ENCODE measurements at places on chromosomes 16 and 17. TPM values are rescaled to one million over a fixed set of nuclear protein-coding genes. Genes with fewer than 3 reads are reported as not detected.

GRCh38 chr16:28280881-28281836 is 11.2 kb upstream of the SBK1 start:
- H3K4me1 ChIP-seq: peaks cover 12% of the 10 kb centered on the region
- H3K27me3 ChIP-seq: no peaks in the 10 kb centered on the region
- no peaks in the 10 kb centered on the region for H3K36me3 ChIP-seq
- H3K4me3 ChIP-seq: no peak overlapping the region
- no peak for ATAC-seq

GRCh38 chr16:78258375-78259065 is 159.1 kb downstream of the WWOX start:
- ATAC-seq: no peak
- H3K4me1 ChIP-seq: no peaks in the 10 kb centered on the region
- H3K27ac ChIP-seq: no peak overlapping the region
- no peaks in the 10 kb centered on the region for H3K27me3 ChIP-seq

DNA sequence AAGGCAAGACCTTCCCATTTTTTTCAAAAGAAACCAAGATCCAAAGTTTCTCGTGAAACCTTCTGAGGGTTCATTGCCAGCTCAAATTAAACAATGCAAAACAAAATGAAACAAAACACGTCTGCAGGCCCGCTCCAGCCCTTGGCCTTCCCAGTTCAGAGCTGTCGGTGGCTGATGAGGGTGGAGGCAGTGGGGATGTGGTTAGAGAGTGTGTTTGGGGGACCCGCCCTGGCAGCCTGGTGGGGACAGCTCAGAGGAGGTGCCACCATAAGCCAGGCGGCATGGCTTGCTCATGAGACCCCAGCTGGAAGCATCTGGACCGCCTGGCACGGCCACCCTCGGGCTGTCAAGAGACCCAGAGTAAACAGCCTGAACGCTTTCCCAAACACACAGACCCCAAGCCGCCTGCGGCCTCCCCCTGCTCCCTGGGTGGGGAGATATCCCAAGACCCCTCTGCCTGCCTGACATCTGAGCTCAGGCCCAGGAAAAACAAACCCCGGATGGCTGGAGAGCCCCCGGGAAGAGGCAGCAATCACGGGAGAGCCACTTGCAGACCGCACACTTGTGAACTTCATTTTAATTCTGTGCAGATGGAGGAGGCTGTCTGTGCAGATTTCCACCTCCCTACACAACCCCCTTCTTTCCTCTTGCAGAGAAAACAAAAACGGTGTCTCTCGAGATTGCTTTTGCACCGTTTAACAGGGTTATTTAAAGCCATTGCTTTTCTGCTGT is 35.4 kb upstream of the LITAF start:
- peaks cover 32% of the 10 kb centered on the region for H3K4me1 ChIP-seq
- ATAC-seq: peak; percentile 43
- H3K36me3 ChIP-seq: no peaks in the 10 kb centered on the region
- H3K27me3 ChIP-seq: no peaks in the 10 kb centered on the region
- peak overlapping the region; percentile 88 for H3K27ac ChIP-seq
- peak overlapping the region; percentile 84 for H3K4me3 ChIP-seq

- no peaks in the 10 kb centered on the region for H3K27me3 ChIP-seq
- H3K4me3 ChIP-seq: peak overlapping the region; percentile 69
- H3K27ac ChIP-seq: peak overlapping the region; percentile 82
- H3K36me3 ChIP-seq: peaks cover 80% of the 10 kb centered on the region
- peak; percentile 46 for ATAC-seq
Measured at GRCh38 chr17:78112518-78113471, 15.8 kb downstream of the TMC6 start.

- no peak overlapping the region for H3K4me3 ChIP-seq
- no peaks in the 10 kb centered on the region for H3K4me1 ChIP-seq
- H3K27me3 ChIP-seq: no peaks in the 10 kb centered on the region
- H3K36me3 ChIP-seq: no peaks in the 10 kb centered on the region
Measured at GRCh38 chr16:85281181-85281580, 168.9 kb upstream of the CIBAR2 start.

DNA sequence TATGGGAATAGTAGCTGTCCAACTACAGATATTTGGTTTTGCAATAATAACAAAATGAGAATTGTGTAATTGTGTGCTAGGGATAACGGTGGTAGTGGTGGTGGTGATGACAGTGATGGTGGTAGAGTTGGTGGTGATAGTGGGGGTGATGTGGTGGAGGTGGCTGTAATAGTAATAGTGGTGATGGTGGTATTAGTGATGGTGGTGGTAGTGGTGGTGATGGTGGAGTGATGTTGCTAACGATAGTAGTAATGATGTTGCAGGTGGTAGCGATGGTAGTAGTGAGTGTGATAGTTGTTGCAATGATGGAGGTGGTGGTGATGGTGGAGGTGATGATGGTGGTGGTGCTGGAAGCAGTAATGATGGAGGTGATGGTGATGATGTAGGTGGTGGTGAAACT is 94.4 kb downstream of the HS3ST3B1 start:
- ATAC-seq: no peak
- H3K4me3 ChIP-seq: no peak overlapping the region
- no peaks in the 10 kb centered on the region for H3K4me1 ChIP-seq
- H3K27me3 ChIP-seq: no peaks in the 10 kb centered on the region
- no peaks in the 10 kb centered on the region for H3K36me3 ChIP-seq

GRCh38 chr17:640436-640835 is 74.2 kb downstream of the VPS53 start:
- peaks cover 10% of the 10 kb centered on the region for H3K4me1 ChIP-seq
- ATAC-seq: no peak
- no peaks in the 10 kb centered on the region for H3K27me3 ChIP-seq

DNA sequence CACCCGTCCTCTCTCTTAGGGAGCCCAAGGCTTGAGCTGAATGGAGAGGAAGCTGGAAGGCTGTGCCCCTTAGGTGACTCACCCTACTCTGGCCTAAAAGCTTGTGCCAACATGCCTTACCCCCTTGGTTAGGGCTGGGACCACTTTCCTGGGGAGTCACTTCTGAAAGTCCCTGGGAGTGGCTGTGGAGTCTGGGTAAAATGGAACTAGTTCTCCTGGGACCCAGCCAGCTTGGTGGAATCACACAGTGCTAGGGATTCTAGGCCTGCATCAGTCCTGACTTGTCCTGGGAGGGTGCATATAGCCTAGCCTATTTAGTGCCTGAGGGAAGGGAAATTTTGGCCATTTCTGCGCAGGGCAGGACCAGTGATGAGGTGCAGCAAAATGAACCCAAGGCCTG is 10.5 kb downstream of the MMP28 start:
- H3K4me1 ChIP-seq: no peaks in the 10 kb centered on the region
- H3K27ac ChIP-seq: no peak overlapping the region

DNA sequence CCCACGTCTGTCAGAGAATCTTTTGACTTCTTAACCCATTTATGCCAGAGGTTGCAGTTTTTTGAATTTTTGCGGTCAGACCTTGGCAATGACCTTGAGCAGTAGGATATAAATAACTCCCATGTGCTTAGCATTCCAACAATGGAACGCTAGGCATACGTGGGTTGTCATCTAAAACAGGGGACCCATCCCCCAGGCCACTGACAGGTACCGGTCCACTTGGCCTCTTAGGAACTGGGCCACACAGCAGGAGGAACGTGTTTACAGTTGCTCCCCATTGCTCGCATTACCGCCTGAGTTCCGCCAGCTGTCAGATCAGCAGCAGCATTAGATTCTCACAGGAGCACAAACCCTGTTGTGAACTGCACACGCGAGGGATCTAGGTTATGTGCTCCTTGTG is 76.8 kb upstream of the LGALS9 start:
- H3K27ac ChIP-seq: no peak overlapping the region
- peaks cover 10% of the 10 kb centered on the region for H3K4me1 ChIP-seq
- peaks cover 62% of the 10 kb centered on the region for H3K36me3 ChIP-seq
- no peaks in the 10 kb centered on the region for H3K27me3 ChIP-seq
- ATAC-seq: no peak

DNA sequence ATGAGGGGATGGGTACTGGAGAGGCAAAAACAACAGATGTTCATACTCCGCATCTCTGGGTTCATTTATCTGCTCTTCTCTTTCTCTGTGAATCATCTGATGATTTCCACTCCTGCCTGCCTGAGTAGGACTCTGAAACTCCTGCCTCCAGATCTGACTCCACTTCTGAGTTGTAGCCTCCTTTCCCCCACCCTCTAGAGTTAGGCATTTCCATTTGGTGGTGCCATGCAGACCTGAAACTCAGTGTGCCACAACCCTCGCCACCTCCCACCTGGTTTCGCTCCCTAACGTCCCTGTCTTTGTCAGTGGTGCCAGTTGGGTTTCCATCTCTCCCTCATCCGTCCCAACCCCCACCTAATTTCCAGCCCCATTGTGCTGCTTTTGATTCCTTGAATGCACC is 126.2 kb downstream of the PRKCB start:
- H3K4me1 ChIP-seq: peaks cover 70% of the 10 kb centered on the region
- no peaks in the 10 kb centered on the region for H3K27me3 ChIP-seq
- H3K36me3 ChIP-seq: peaks cover 20% of the 10 kb centered on the region
- peak overlapping the region; percentile 53 for H3K27ac ChIP-seq

GRCh38 chr17:8120520-8121406 is 2.4 kb upstream of the ALOXE3 start:
- peak overlapping the region; percentile 95 for H3K4me3 ChIP-seq
- peaks cover 53% of the 10 kb centered on the region for H3K36me3 ChIP-seq
- peak; percentile 10 for ATAC-seq
- H3K27ac ChIP-seq: peak overlapping the region; percentile 100
- H3K27me3 ChIP-seq: peaks cover 27% of the 10 kb centered on the region

DNA sequence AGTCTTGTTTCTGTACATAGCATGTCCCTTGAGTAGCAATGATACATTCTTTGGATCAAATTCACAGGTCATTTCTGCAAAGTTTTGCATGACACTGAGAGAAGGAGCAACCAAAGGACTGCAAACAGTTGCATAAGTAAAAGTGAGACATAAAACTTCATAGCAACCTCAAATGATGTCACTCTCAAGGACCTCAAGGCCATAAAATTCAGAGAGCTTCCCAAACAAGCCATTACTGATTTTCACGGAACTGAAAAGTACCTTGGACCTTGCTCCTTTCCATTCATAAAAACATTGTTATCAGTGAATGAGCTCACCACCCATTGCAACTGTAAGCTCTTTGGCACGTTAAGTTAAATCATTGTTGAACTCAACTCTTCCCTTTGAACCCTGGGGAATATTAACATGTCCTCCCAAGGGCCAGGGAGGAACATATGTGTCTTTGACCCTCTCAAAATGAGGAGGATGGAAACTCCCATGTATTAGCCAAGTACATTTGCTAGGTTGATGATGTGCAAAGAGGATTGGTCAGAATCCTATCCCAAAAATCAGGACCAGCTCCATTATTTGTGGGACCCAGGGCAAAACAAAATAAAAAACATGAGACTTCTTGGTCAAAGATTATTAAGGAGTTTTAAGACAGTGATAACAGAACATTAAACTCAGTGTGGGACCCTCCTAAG is 275.0 kb upstream of the DYNLRB2 start:
- no peaks in the 10 kb centered on the region for H3K4me1 ChIP-seq
- H3K4me3 ChIP-seq: no peak overlapping the region
- H3K27me3 ChIP-seq: peaks cover 22% of the 10 kb centered on the region
- no peak for ATAC-seq
- H3K27ac ChIP-seq: no peak overlapping the region

- no peak overlapping the region for H3K4me3 ChIP-seq
- no peak for ATAC-seq
- H3K27me3 ChIP-seq: no peaks in the 10 kb centered on the region
- H3K27ac ChIP-seq: no peak overlapping the region
- H3K36me3 ChIP-seq: no peaks in the 10 kb centered on the region
Measured at GRCh38 chr17:50177476-50177875, 11.7 kb downstream of the SGCA start.

DNA sequence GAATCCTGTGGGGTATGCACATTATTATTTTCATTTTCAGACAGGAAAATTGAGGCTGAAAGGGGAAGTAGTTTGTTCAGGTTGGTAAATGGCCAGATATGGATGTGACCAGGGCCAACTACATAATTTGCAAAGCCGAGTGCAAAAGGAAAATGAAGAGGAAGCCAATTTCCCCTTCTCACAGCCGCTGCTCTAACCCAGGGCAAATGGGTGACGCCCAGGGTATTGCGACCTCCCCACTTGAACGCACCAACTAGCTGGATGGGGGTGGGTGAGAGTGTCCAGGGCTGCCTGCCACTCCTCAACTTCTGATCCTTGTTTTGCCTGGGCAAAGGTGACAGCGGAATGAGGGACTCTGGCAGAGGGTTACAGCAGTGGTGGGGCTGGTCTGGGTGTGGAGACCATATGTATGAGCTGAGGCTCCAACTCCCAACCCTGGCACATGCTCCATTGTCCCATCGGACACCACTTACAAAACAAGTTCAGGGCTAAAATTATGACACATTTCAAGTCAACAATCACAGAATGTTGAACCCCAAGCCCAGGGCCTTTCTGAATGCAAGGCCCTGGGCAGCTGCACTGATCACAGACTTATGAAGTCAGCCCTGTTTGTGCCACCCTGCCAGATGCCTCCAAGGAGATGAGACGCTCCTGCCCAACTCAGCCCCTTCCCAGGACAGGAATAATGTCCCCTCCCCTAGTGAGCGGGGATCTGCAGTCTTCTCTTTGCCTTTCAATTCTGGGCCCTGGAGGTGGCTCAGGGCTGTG is 1.7 kb downstream of the ANKRD40CL start:
- H3K4me3 ChIP-seq: no peak overlapping the region
- ATAC-seq: no peak
- no peaks in the 10 kb centered on the region for H3K36me3 ChIP-seq
- no peak overlapping the region for H3K27ac ChIP-seq
- H3K4me1 ChIP-seq: peaks cover 3% of the 10 kb centered on the region
- peaks cover 6% of the 10 kb centered on the region for H3K27me3 ChIP-seq

- H3K4me1 ChIP-seq: no peaks in the 10 kb centered on the region
- H3K27ac ChIP-seq: no peak overlapping the region
- peaks cover 10% of the 10 kb centered on the region for H3K27me3 ChIP-seq
- no peaks in the 10 kb centered on the region for H3K36me3 ChIP-seq
Measured at GRCh38 chr16:49594685-49595498, 221.3 kb downstream of the C16orf78 start.

GRCh38 chr16:83648347-83648746 is 159.4 kb upstream of the HSBP1 start:
- no peaks in the 10 kb centered on the region for H3K4me1 ChIP-seq
- H3K27me3 ChIP-seq: peaks cover 3% of the 10 kb centered on the region
- H3K4me3 ChIP-seq: no peak overlapping the region
- no peaks in the 10 kb centered on the region for H3K36me3 ChIP-seq

- ATAC-seq: peak; percentile 96
- H3K27me3 ChIP-seq: no peaks in the 10 kb centered on the region
- peak overlapping the region; percentile 10 for H3K27ac ChIP-seq
- peak overlapping the region; percentile 26 for H3K4me3 ChIP-seq
- peaks cover 15% of the 10 kb centered on the region for H3K4me1 ChIP-seq
- no peaks in the 10 kb centered on the region for H3K36me3 ChIP-seq
Measured at GRCh38 chr17:65914784-65915342, 277.1 kb downstream of the CEP112 start.

The SLC9A5 gene
- total RNA-seq: 3.5 TPM

The CRAMP1 gene
- 20.6 TPM for total RNA-seq

The SCIMP gene
- not detected for total RNA-seq

The MRPL28 gene
- total RNA-seq: 63.4 TPM

The KRTAP16-1 gene
- total RNA-seq: 0.15 TPM

The CCL17 gene
- total RNA-seq: 7.8 TPM

Measured in activated T-helper 17 cell treated with anti-CD3 and anti-CD28 coated beads, Interleukin-2, amount 50 U/mL, for 72 hours (primary cell).